Stimulated activated CD4-positive, alpha-beta T cell treated with anti-CD3 and anti-CD28 coated beads, Interleukin-12 subunit alpha, Interleukin-12 subunit beta, amount 100 ng/mL, for 4 hours (primary cell): ENCODE measurements at places on chromosomes 1 and 21.

DNA sequence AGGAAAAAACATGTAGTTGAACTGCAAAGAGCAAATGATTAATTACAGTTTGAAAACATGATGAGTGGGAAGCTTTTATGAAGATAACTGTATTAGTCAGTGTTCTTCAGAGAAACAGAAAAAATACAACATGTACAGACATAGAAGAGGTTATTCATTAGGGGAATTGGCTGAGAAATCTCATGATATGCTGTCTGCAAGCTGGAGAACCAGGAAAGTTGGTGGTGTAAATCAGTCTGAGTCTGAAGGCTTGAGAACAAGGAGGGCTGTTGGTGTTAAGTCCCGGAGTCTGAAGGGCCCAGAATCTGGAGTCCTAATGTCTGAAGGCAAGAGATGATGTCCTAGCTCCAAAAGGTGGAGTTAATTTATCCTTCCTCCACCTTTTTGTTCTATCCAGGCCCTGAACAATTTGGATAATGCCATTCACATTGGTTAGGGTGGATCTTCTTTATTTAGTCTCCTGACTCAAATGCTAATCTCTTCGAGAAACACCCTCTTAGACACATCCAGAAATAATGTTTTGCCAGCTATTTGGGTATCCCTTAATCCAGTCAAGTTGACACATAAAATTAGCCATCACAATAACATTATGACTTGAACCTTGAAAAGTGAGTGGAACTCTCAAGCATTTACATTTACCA, 672.9 kb upstream of the PTBP2 start:
- no peak for DNase-seq

DNA sequence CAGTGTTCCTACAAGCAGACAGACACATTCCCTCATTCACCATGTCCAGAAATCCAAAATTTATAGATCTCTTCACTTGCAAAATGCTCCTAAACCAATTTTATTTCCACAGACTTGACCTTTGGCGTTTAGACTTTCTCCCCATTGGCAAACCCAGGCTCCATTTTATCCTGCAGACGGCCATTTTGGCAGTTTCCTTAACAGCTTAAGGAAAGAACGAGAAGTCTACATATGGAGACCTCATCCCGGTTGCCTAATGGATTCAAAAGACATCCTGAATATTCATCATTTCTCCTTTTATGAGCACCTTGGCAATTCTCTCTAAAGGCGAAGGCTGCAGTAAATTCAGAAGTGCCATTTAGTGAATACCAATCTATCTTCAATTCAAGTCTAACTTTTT, 132.9 kb downstream of the HLX start:
- no peak for DNase-seq

DNA sequence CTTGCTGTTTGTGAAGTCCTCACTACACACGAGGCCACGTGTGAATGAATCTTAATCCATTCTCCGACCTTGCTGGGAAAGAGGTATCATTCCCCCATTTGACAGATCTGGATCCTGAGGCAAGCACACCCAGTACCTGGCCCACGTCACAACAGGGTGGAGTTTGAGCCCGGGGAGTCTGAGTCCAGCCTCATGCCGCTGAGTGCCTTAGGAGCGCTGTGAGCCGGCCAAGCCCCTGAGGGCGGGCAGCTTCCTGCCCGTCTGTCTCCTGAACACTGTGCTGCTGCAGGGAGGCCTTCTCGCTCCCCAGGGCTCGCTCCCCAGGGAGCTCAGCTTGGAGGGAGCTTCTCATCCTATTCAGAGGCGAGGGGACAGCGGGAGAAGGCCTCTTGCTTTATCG, 29.7 kb downstream of the SLC45A1 start:
- no peak for DNase-seq

DNA sequence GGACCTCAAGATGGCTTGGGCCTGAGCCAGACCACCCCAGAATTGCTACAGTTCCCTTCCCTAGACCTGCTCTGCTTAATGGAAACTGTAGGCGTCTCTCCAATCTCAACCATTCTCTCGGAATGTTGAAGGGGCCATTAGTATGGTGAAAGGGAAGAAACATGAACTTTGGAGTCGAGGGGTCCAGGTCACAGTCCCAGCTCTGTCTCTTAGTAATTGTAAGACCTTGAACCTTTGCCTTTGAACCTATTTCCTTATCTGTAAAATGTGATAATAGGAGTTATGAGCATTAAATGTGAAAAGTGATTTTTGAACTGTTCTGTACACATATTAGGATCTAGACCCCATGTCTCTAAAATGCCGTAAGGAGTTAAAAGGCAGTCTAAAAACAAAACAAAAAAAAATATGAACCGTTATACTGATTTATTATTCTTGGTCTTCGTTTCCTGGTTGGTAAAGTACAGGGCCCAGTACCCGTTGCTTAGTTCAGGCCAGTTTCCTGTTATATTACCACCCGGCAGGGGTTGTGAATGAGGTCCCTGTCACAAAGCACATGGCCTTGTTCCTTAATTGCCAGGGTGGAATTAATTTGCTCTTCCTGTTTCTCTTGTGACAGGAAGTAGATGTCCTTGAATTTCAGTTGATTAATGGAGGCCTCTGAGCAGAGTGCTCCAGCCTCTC, 42.3 kb downstream of the TCEANC2 start:
- DNase-seq, result no peak

GRCh38 chr1:58412071-58412580, 134.4 kb downstream of the OMA1 start:
- DNase-seq, result no peak

DNA sequence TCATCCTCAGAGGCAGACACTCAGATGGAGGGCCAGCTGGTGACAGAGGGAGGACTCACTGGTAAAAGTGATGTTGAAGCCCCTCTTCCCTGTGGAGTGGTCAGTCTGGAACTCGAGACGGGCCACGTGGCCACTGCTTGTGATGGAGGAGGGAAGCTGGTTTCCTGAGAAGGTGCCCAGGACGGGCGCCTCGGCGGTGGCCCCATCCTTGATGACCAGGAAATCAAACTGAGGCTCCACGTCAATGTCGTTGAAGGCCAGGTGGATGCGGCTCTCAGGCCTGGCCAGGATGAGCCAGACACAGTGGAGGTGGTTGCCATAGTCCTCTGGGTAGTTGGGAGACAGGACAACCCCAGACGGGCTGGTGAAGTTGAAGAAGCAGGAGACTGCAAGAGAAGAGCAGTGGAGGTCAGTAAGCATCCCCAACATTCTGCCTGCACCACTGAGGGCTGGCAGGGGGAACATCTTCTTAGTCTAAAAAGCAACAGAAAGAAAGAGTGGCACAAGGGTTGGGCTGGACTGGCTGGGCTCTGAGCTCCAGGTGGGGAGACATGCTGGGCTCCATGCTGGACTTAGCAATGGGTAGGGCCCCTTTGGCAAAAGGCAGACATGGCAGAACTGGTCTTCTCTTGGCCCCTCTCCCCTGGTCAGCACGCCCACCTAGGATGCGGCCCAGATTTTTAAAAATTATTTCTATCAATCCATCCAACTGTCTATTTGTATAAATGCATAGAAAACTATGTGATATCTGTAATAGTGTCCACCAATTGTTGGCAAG, 120.5 kb upstream of the HMGB4 start:
- no peak for DNase-seq

- DNase-seq, result no peak
These were observed 34.5 kb downstream of the PROX1 start for GRCh38 chr1:214022229-214022791.

DNA sequence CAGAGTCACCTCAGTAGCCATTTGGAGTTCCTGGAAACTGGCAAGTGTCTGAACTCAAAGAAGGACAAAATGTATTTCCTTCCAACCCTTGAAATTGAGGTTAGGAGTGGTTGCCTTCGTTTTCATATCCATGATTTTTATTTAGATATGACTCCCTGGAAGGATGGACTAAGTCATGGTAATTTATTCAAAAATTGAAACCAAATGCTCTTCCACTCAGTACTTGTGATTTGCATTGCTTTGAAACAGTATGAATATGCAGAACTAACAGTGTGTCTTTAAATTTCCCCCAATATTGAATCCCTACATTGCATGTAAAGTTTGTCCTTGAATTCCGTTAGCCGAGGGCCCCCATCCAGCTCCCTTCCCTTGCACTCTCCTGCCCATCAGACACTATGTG, 112.1 kb upstream of the DNAH14 start:
- no peak for DNase-seq

- peak; percentile 41 for DNase-seq
These were observed 7.7 kb downstream of the ENSA start for GRCh38 chr1:150621497-150622302.

- DNase-seq, result no peak
These were observed 42.4 kb upstream of the LRRC52 start for GRCh38 chr1:165501330-165501969.

GRCh38 chr21:35048706-35049617, at the start of gene RUNX1:
TSS of gene RUNX1 (minus strand) at chr21:35049302.
- peak; percentile 52 for DNase-seq

DNA sequence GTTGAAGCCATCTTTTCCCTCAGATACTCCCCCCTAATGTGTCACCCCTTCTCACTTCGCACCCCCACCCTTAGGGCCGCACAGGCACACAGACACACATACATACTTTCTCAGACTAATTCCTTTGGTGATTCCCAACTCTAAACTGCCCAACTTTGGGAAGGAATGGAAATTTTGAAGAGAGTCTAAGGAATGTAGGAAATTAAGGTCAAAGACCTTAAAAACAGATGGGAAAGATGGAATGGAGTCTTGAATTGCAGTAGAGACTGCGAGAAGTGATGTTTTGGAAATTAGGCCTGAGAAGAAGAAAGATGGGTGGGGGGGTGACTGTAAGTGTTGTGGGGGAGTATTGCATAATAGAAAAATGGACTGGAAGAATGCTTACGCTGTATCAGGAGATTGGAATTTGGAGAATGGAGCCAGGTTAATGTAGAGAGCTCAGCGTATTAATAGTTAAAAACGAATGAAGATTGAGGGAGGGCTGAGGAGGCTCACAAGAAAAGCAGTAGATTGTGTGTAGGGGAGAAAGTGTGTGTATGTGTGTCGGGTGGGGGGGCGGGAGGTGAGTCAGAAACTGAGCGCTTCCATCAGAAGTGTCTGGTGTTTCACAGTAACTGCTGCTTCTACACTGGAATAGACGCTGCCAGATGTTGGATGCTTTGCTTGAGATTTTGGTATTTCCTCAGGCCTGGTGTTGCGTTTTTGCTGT, 1.7 kb downstream of the PIP5K1A start:
- DNase-seq, result no peak

DNA sequence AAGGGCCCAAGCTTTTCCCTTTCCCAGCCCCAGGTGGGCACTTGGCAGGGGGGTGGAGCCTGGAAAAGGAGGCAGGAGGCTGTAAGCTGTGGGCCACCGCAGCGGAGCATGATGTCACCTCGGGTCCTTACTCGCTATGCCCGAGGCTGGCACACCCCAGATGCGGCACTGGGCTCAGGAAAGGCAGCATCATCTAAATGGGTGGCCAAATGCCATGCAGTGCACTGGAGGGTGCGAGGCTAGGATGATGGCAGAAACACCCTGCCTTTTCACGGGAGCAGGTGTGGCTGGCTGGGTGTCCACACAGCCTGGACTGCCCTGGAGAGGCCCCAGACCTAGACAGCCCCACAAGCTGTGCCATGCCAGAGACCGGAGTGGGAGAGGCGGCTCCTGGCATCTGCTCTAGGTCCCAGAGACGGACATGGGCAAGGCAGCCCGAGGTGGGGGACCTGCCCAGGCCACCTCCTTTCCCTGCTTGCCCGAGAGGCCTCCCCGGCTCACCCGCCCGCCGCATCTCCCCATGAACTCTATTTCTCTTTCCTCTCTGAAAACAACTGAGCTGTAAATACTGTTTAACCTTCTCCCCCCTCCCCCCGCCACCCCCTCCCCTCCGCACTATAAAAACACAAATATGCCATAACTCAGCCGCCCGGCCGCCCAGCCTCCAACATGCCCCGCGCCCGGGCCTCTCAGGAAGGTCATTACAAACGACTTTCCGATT, 124.7 kb downstream of the CASZ1 start:
- no peak for DNase-seq

- DNase-seq, result no peak
These were observed 5.2 kb downstream of the DIO1 start for GRCh38 chr1:53899206-53899628.

- DNase-seq, result no peak
These were observed 12.0 kb downstream of the TMEM81 start for GRCh38 chr1:205072286-205072685.

GRCh38 chr1:231871878-231872277, 245.3 kb downstream of the DISC1 start:
- no peak for DNase-seq

- DNase-seq, result no peak
These were observed 1.3 kb upstream of the DOCK7 start for GRCh38 chr1:62689524-62689923.

DNA sequence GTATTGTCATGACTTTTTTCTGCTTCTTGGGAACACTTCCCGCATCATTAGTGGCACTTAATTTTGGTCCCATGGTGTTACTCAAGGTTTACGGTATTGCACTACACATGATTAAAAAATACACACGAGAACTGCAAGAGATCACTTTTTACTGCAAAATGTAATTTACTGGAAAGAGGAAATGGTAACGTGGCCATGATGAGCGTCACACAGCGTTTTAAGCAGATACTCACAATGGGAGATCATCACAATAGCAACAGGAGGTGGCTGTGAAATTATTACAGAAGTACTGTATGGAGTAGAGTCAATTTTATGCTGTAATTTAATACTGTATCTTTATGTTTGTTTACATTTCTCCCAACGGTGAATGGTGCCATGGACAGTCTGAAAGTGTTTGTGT, 1510.3 kb downstream of the AMY1C start:
- DNase-seq, result no peak

DNA sequence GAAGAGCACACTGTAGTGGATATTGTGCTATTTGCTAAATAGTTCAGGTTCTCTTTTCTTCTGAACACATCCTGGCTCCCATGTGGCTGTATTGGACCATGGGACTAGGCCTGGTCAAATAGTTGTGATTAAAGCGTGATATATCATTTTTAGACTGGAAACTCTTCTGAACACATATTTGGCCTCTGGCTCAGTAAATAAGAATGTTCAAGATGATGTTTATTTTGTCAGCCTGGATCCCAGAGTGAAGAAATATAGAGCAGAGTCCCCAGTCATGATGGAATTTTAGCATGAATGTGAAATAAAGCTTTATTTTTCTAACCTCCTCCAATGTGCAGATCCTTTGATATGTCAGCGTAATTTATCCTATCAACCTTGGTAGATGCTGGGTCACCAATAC, 542.6 kb downstream of the ADGRL2 start:
- no peak for DNase-seq

DNA sequence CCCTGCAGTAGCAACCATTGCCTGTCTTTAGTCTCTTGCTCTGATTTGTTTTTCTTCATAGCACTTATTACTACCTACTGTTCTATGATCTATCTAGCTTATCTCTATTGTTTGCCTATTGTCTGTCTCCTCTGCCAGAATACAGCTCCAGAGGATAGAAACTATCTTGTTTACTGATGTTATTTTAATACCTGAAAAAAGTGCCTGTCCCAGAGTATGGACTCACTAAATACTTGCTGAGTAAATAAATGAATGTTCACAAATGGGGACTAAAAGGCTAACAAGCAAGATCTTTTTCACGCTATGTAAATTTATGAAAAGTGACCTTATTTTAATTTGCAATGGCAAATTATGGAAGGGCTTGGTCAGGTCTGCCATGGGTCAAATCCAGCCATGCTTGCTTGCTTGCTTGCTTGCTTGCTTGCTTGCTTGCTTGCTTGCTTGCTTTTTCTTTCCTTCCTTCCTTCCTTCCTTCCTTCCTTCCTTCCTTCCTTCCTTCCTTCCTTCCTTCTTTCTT, 145.3 kb downstream of the TGFB2 start:
- no peak for DNase-seq
